ENCODE measurements at places on chromosomes 3 and 15.

- no peak for DNase-seq
These were observed 10.6 kb downstream of the LRRC58 start for GRCh38 chr3:120338517-120338916.

- no peak for DNase-seq
These were observed 164.5 kb downstream of the MEGF11 start for GRCh38 chr15:66089049-66089448.

DNA sequence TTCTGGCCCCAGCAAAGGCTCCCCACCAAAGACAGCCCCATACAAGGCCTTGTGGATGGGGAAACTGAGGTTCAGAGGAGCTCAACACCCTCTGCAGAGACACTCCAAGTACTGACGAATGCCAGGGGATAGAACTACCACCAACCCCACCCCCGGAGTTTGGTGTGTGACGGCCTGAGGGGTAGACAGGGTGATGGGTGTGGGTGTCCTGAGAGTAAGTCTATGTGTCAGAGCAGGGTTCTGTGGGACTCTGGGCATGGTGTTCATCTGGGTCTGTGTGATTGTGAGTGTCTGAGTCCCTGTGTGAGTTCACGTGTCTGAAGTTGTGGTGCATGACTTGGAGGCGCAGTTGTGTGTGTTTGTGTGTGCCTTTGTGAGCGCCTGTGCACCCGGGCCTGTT lies 7.4 kb downstream of the PTH1R start:
- DNase-seq = no peak

DNA sequence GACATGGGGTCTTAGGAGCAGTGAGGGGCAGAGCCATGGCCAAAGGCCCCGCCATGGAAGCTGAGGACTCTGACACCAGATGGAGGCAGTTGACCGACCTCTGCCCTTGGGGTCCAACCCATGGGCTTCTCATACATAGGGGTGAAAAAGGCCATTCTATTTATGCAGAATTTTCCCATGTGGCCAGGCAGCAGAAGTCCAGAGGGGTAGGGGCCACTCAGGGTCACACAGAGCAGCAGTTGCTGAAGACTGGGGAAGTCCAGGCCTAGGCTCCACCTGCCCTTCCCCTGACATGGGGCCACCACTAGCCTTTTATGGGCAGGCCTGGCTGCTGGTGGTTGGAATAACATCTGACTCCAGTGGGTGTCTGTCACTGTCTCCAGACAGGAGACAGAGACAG lies 6.4 kb downstream of the PRSS50 start:
- no peak for DNase-seq

DNA sequence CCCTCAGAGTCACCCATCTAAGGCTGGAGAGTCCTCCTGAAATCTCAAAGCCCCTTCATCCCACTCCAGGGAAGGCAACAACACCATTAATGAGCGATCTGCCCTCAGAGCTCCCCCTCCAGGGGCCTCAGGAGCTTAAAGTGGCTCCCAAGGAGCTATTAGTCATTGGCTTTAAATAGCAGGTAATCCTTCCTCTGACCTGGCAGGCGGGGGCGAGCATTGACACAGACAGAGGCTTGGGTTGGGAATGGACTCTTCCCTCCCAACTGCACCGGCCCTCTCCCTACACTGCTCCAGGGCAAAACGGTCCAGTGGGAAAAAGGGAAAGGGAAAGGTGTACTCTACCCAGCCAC lies 1.4 kb downstream of the MFGE8 start:
- DNase-seq = no peak

GRCh38 chr15:25641361-25641760 lies 202.5 kb upstream of the UBE3A start:
- no peak for DNase-seq

- DNase-seq = no peak
These were observed 41.6 kb downstream of the BDH1 start for GRCh38 chr3:197513953-197514785.

DNA sequence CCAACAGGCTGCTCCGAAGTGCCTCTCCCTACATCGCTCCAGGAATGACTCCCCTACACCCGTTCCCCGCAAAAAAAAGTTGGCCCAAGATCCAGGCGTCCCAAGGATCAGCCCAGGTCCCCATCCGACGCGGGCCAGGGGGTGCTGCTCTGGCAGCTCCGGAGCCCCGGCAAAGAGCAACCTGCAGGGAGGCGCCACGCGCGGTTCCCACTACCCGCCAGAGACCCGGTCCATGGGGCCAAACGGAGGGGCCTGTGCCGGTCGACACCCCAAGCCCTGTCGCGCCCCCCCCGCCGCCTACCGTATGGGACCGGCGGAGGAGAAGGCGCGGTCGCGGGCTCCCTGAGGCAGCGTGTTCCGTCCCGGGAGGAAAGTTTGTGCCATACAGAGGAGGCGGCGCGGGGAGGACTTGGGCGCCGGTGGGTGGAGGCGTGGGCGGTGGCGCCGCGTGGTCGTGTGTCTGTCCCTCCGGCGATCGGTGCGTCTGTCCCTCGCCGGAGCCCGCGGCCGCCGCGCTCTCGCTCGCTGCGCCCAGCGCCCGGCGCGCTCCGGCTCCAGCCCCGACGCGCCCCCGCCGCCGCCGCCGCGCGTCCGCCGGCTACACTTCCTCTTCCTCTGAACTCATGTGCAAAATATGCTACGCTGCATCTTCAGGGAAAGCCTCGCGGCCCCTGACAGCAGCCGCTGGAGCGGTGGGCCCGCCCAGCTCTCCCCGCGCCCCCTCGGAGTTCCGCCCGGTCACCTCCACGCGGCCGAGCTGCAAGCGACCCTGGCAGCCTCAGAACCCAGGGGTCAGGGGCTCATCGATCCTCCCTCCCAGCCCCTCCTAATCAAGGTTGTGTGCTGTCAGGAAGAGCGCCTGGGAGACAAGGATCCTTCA lies at the start of gene RFTN1:
Gene RFTN1, minus strand, starts transcription at position 559 of the 880 bp plus-strand sequence. CDS start 19,830 bp downstream, outside the sequence.
- peak; percentile 55 for DNase-seq

DNA sequence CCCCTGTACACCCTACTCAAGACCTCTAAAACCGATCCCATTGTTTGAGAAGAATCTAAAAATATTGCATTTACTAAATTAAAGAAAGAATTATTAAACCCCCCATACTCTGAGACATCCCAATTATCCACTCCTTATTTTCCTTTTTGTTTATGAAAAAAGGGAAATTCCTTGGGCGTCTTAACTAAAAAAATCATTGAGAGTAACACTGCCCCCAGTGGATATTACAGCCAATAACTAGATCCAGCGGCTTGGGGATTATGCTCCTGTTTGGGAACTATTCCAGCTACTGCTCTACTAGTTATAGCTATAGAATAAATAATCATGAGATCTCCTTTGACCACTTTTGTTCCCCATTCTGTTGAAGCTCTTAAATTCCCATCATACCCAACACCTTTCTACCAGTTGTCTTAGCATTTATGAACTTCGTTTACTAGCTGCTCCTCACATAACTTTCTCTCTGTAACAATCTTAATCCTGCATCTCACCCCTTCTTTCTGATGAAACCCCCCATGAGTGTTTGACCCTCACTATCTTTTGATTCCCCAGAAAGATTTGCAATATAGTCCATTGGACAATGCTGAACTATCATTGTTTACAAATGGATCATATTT lies 12.7 kb upstream of the CFAP91 start:
- no peak for DNase-seq

DNA sequence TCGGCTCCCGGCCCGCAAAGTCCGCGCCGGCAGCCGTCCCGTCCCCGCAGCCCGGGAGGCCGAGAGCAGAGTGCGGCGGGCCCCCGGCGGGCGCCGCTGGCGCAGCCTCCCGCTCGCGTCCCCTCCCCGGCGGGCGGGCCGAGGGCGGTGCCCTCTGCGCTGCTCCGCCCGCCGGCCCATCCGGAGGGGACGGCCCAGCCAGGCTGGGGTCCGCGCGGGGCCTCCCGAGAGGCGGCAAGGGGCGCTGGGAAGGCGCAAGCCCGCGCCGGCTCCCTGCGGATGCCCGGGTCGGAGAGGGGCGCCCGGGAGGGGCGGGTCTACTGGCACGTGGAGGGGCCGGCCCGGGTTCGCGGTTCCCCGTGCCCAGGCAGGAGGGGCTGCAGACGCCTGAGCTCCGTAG lies at the start of the genes CLCN2 and POLR2H:
Gene CLCN2, minus strand, starts transcription at position 74 of the 400 bp plus-strand sequence. CDS start 126 bp downstream, outside the sequence.
Gene POLR2H, plus strand, starts transcription at position 179 of the 400 bp plus-strand sequence. CDS start 1,783 bp downstream, outside the sequence.
- DNase-seq = peak; percentile 79

DNA sequence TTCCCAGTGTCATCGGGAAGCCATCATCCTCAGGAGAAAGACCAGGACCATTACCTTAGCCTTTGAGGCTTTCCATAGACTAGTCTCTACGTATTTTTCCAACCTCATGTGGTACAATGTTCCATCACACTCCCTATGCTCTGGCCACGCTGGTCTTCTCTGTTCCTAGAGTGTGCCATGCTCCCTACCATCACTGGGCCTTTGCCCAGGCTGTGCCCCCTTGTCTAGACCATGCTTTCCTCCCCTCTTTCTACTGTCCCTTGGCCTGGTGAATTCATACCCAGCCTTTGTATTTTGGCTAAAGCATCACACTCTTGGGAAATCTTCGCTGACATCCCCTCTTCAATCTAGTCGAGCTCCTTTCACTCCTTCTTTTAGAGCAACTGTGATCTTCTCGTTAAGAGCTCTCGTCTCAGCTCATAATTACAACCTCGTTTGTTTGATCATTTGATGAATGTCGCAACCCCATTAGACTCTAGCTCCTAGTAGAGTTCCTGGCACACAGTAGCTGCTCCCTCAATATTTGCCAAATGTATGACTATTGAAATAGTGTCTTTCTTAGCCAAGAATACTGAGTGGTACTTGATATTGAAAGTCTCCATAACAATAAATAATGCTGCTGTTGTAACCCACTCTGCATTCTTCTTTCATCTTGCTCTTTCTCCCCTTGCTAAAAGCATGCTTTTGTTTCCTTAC lies 100.2 kb upstream of the FAM3D start:
- DNase-seq = no peak

GRCh38 chr3:50563867-50564266 lies 3.7 kb downstream of the C3orf18 start:
- no peak for DNase-seq

DNA sequence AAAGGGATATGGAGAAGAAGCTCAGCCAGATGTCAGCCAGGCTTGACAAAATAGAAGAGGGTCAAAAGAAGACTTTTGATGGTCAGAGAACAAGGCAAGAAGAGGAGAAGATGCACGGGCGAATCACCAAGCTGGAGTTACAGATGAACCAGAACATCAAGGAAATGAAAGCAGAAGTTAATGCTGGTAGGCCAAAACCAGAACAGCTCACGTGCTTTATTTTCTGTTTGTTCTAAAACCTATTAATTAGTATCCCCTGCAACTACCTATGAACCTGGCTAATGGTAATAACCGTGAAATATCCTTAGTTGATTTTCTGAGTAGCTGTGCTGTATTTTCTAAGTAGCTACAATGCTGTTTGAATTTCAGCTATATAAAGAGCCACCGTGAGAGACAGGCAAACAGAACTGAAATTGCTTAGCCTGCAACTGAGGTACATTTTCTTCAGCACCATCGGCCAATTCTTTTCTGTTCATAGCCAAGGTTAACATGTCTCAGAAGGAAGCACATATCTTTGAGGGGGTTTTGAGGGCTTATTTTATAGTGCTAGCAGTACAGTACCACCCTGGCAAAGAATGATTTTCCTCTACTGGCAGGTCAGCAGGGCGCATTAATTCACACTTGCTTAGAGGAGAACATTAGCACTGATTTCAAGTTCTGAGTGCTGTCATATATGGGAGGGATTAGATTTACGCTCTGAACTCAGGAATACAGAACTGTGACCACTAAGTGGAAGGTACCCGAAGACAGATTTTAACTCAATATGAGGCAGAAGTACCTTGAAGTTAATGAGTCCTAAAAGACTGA lies 78.9 kb downstream of the FAM81A start:
- no peak for DNase-seq

DNA sequence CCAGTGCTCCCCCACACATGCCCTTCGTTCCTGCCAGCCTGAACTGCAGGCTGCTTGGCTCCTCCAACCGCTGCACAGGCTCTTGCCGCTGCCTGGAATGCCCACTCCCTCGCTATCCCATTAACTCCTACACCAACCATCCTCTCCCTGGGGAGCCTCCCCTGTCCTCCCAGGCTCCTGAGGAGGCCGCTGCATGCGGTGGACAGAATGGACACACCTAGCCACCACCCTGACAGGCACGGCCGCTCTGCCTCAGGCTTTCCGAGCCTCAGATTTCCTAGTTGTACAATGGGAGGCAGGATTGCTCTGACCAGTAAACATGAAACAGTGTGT lies 2.3 kb downstream of the PLXNB1 start:
- DNase-seq = no peak

GRCh38 chr3:152458376-152459117 lies 189.8 kb downstream of the MBNL1 start:
- no peak for DNase-seq

DNA sequence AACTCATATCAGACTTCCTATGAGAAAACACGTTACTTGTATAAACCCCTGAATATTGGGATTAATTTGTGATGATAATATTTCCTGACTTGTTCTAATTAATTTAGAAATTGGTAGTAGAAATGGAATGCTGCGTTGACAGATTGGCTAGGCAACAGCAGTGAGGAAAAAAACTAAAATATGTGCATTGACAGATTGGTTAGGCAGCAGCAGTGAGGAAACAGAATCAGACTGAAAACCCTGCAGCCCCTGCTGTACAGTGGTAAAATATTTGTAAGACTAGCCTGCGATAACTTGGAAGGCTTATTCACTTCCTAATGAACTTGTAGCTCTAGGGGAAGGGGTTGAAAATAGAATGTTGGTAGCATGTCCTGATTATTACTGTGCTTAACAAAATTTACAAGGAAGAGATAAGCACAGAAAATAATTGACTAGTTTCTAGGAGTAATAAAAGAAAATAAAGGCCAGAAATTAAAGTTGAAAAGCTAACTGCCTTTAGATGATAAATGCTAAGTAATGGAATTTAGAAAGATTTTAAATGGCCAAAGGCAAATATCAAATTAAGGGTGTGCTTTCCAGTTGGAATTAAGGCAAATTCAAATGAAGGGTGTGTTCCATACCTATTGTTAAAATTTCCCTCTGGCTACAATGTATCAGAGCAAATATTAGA lies 29.9 kb upstream of the IL16 start:
- DNase-seq = no peak

- DNase-seq = no peak
These were observed 20.6 kb downstream of the SMAD3 start for GRCh38 chr15:67085818-67086636.

DNA sequence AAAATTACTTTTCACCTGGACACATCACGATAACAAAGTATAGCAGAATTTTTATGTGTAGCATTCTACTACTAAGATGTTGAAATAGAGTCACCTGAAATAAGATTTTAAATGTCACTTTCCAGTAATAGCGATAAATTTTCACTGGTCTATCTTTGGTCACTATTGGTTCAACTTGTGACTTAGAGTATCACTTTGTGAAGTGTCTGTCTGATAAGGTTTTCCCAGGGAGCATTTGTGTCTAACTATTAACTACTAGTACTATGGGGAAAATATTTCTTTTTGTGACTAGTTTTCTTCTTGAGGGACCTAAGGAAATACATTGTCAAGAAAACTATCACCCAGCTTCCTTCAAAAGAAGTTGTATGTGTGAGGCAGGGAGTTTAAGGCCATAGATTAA lies 11.0 kb downstream of the TRPC1 start:
- no peak for DNase-seq

- no peak for DNase-seq
These were observed 11.0 kb downstream of the LEKR1 start for GRCh38 chr3:156837115-156837514.

Measured in endothelial cell (in vitro differentiated cells).